ENCODE measurements at places on chromosomes 7 and 10.

DNA sequence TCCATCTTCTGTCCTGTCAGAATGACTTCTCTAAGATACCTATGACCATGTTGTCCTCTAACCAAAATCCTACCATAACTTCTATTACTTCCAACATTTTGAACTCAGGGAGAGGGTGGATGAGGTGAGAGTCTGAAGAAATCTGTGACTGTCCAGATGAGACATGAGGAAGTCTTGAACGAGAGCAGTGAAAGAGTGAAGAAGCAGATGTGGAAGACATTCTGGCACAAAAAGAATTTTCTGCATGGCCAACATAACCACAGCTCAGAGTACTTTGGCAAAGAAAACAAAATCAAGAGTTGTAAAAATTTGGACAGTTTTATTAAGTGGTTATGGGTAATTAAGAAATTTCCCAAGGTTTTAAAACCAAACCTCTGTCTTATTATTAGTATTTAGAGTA is 141.6 kb downstream of the CPEB3 start:
- DNase-seq, result no peak

DNA sequence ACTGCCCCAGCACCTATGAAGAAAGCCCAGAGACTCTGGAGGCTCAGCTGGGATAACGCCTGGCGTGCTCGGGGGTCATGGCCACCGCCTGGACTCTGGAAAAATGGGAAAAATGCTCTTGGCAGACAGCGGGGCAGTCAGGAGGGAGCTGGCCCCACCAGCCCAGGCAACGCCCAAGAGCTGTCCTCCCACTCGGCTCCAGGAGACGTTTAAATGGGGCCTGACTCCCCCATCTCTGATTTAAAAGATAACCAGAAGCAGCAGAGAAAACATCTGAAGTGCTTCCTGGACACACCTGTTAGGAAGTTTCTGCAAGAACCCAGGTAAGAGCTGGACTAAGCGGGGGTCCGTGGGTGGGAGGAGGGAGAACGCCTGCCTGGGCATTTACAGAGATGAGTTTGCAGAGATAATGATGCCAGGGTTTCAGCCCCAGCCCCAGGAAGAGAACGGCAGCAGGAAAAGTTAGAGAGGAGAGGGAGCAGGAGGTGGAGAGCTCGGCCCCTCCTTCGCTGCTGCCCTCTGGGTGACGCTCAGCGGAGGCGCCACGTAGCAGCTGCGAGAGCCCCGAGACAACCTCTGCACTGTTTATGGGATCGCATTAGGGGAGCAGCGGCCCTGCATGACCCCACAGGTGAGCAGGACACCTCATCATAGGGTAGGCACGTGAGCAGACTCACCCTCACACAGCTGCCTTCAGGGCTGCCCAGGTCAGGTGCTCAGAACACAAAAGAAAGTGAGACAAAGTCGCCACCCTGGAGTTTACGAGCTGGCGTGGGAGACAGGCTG is 83.5 kb upstream of the INSIG1 start:
- no peak for DNase-seq

- DNase-seq, result peak; percentile 33
These were observed 69.0 kb downstream of the CREB5 start for GRCh38 chr7:28481091-28481926.

DNA sequence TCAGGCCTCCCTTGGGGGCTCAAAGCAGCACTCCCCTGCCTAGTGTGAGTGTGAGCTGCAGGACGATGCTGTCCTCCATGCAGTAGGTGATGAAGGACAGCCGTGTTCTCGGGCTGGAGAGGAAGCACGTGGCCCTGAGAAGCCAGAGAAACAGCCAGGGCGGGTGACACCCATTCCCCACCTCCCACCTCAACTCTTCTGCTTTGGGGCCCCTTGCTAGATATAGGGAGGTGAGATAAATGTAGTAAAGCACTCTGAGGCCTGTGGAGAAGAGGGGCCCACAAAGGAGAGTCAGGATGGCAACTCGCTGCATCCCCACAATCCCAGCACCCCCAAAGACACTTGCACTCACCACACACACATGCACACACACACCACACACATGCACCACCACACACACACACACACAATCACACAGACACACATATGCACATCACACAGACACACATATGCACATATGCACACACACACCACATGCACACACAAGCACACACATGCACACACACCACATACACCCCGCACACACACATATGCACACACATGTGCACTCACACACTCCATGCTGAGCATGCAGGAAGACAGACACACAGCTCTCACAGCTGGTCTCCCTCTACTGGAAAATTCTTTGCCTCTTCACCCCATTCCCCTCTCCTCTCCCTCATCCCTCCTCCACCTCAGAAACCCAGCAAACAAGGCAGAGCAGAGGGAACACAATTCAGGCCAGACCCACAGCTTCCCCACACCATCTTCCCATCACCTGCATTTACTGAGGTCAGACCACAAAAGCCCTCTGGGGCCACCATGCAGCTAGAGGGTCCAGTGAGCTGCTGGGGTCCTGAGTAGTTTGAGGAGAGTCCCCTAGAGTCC is 30.5 kb downstream of the ANXA8 start:
- DNase-seq, result no peak

- DNase-seq, result no peak
These were observed 194.9 kb downstream of the SUGCT start for GRCh38 chr7:40329601-40330153.

GRCh38 chr7:87797798-87798403 is 78.3 kb downstream of the SLC25A40 start:
- no peak for DNase-seq

DNA sequence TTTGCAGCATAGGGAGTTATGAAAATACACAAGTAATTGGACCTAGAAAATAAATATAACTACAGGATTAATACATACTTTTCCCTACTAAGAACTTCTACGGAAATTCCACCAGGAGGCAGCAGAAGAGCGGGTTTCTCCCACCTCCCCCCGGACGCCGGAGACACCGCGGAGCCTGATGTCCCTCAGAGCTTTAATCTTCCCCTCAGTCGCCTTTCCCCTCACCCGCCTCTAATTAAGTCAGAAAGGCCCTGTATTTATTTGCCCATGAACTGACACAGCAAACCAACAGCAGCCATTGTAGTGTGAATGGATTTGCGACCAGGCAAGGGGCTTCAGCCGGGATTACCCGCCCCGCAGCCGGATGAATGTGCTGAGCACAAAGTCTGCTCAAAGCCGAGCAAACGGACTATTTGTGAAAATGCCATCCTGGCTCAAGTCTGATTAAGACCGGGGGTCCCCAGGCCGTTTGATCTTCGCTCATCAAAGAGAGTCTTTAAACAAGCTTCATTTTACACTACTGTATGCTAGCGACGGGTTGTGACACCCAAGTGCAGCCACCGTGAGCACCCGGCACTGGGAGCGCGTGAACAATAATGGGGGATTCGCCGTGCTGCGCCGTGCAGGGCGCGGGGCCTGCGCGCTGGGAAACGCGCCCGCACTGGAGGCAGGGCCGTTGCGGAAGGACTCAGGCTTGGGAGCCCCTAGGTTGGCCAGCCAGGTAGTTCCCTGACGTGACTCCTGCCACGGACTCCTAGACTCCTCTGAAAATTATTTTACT is 5.6 kb upstream of the DKK1 start:
- DNase-seq, result peak; percentile 13

DNA sequence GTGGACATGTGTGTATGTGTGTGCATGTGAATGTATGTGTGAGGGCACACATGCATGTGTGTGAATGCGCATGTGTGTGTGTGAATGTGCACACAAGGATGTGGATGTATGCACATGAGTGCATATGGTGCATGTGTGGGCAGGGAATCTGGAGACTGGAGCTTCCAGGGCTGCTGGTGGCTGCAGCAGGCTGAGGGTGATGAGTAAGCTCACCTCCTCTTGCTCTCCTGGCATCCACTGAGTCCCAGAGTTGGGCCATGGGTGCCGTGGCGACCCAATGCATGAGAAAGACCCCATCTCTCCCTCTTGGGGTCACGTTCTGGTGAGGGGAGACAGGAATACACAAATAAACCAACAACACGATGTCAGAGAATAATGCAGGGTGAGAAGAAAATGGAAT is 33.3 kb upstream of the COL13A1 start:
- DNase-seq, result no peak

DNA sequence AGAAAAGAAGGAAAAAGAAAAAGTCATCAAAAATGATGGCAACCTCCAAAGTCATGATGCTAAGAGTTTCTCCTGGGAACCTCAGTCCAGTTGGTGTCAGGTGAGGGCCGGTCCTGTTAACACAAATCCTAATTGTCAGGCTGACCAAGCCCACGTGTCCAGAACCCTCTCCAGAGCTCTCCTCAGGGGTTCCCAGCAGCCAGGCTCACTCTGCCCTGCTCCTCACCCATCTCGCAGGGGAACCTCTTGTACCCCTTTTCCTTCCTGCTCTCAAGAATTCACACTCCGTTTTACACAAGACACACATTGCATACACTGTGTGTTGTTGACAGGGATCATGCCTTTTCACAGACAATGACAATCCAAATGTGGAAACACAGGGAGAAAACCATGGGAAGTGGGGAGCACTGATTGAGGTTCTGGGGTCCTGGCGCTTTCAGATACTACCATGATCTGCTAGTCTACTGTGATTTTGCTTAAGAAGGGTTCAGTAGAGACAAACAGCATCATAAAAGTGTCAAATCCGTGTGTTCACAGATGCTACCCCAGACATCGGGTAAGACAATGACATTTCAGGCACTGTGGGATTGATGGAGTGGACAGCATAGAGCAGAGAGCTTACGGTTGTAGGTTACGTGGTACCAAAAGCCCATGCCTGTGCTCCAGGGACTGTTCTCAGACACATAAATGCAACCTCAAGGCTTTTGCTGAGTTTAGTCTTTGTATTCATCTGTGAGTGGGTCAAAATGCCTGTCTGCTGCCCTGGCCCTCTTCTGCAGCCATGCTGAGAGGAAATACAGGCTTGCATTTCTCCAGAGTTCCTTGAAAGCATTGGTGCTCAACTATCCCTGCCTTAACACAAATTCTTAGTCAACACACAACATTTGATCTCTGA is 16.0 kb downstream of the IL2RA start:
- DNase-seq, result no peak

DNA sequence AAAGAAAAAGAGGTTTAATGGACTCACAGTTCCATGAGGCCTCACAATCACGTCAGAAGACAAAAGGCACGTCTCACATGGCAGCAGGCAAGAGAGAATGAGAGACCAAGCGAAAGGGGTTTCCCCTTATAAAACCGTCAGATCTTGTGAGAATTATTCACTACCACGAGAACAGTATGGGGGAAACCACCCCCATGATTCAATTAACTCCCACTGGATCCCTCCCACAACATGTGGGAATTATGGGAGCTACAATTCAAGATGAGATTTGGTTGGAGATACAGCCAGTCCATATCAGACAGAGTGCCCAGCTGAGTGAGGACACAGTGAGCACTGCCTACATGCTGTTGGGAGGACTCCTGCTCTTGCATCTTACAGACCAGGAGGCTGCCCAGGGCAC is 148.4 kb downstream of the TEX36 start:
- DNase-seq, result no peak

DNA sequence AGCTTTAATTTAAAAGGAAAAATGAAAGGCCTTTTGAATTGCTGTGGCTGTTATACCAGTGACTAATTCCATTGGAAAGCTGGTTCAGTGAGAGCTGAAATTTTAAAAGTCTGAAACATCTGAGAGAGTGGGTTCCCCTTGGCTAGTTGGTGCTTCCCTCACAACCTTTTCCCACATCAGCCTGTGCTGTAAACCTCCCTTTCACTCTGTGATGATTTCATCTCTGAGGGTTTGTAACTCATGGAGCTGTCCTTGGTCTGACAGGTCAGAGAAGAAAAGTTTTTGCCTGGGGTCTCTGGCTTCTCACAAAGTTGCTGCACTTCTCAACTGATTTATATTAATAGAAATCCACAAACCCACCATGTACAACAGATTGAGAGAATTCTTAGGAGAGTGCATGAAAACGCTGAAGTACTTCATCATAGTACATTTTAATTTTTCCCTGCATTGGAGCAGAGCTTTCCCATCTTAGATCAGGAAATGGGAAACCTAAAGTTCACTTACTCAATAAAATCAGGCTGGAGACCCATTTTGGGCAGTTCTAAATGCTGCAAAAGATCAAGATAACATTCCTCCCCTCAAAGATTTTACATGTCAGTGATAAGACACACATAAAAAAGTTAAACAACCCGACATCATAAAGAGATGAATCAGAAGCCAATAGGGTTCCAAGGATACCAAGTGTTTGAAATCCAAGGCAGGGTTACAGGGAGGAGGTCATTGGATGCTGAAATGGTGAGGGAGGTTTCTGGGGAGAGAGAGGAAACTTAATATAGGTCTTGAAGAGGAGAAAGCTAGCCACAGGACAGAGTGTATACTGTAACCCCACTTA is 157.0 kb upstream of the MKLN1 start:
- DNase-seq, result no peak

GRCh38 chr7:83060218-83060617 is 102.5 kb downstream of the PCLO start:
- DNase-seq, result no peak

DNA sequence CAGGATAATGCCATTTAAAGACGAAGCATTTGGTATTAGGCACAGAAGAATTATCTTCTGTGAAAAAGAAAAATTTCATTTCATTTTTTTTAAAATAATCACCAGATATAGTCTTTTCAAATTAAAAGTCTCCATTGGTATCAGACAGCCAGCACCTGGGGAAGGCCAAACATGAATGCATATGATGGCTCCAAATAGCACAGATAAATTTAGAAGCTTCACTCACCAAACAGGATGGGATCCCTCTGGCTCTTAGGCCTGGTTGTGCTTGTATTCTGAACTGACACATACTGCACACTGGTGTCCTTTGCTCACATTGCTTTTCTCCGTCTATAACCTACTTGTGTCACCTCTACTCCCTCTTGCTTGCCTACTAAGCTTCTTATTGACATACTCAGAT is 169.5 kb upstream of the CHRM2 start:
- DNase-seq, result no peak

GRCh38 chr7:127887631-127888030 is 143.6 kb downstream of the LRRC4 start:
- DNase-seq, result no peak

DNA sequence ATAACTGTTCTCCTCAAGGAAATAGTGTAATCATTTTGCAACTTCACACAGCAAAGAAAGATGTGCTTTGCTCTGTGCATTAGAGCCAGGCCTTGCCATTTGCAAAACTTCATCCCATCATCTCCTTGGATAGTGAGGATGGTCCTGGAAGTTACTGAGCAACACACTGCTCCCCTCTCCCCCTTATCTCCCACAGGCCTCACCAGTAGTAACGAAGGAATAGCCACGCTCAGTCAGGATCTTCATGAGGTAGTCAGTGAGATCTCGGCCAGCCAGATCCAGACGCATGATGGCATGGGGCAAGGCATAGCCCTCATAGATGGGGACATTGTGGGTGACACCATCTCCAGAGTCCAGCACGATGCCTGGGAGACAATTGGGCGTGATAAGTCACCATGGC is 11.5 kb downstream of the ACTA2 start:
- no peak for DNase-seq

- no peak for DNase-seq
These were observed 9.1 kb upstream of the PRKAR2B start for GRCh38 chr7:107035446-107035845.

DNA sequence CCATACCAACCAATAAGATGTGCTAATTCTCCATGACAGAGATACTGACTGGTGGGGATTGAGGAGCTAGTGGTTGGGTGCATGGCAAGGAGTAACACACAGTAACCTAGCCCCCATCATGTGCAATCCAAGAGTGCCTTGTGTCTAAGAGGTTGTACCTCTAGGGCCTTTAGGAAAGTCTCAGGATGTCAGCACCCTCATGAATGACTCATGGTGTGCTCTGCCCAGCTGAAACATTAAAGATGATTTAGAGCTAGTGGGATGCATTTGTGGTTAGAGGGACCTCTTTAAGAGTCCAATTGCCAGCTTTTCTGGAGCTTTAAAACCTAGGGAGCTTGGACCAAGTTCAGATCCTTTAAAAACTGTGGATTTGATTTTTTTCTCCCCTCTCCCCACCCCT is 181.1 kb downstream of the HERPUD2 start:
- DNase-seq, result no peak

- DNase-seq, result no peak
These were observed 194.2 kb downstream of the SNX13 start for GRCh38 chr7:17746020-17746530.
